ENCODE measurements at places on chromosomes 2 and 18. TPM values are rescaled to one million over a fixed set of nuclear protein-coding genes. Genes with fewer than 3 reads are reported as not detected.

The IL37 gene
- not detected for total RNA-seq

The SLC11A1 gene
- 53.5 TPM for total RNA-seq

The FAM124B gene
- total RNA-seq: 6.1 TPM

The ALPI gene
- not detected for total RNA-seq

The TMEM169 gene
- 0.68 TPM for total RNA-seq

The CD8A gene
- total RNA-seq: 208 TPM

The SOWAHC gene
- 0.23 TPM for total RNA-seq

The CCDC88A gene
- 39.0 TPM for total RNA-seq

The RNASEH1 gene
- 26.3 TPM for total RNA-seq

The CCDC68 gene
- not detected for total RNA-seq

The DTNB gene
- 33.7 TPM for total RNA-seq

The SMYD1 gene
- total RNA-seq: not detected

- no peak for DNase-seq
These were observed 8.0 kb upstream of the COX7A2L start for GRCh38 chr2:42368817-42369531.

DNA sequence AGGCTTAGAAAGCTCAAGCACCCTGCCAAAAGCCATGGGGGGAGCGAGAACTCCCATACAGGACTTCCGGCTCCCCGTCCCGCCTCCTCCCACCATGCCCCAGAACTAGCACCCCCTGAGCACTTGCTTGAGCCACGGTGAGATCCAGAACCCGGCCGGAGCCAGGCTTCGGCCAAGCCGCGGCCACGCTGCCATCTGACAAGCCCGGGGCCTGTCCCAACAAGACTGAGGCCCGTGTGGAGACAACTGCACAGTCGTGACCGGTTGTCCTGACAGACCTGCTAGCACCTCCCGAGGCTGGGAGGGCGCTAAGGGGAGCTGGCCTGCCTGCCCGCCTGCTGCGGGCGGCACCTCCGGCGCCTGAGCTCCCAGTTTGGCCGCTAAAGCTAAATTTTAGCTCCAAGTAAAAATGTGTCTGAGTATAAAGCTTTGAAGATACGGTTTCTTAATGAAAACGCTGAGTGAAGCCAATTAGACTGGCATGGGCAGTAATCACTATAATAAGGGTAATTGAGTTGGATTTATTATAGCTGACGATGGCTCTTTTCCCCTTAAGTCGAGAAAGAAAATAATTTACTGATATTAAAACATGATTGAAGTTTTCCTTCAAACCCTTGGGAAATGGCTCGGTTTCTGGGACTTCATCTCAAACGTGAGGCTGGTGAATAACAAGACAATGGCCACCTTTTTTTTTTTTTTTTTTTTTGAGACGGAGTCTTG, 78.3 kb upstream of the ODC1 start:
- no peak for DNase-seq

GRCh38 chr2:38128653-38129052, 52.7 kb upstream of the CYP1B1 start:
- DNase-seq: peak; percentile 7

- no peak for DNase-seq
These were observed 242.8 kb downstream of the GLI2 start for GRCh38 chr2:120978359-120979050.

DNA sequence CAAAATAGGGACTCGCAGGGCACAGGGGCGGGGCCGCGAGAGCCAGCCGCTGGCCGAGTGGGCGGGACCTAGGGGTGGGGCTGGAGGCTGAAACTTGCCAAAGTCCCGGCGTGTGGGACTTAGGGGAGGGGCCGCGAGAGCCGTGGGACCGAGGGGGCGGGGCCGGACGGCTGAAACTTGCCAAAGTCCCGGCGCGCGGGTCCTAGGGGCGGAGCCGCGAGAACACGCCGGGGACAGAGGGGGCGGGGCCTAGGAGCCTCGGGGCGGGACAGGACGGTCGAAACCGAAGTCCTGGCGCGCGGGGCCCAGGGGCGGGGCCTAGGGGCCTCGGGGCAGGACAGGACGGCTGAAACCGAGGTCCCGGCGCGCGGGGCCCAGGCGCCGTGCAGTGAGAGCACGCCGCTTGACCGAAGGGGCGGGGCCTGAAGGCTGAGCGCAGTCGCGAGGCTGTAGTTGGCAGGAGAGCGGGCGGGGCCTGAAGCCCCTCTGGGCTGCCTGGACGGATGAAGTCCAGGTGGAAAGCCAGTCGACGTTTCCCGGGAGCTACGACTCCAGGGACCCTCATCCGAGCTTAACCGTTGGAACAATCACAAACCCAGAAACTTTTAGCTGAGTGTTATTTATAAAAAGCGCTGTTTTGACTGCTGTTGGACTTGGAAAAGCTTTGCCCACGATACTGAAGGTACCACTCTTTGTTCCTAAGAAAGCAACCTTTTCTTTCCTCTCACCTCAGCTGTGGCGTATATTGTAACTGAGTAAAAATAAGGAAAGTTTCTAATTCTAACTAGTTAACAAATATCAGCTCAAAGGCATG, 475 bp upstream of the BARD1 start:
- peak; percentile 97 for DNase-seq

- DNase-seq: no peak
These were observed 1.9 kb upstream of the NT5DC4 start for GRCh38 chr2:112718863-112719370.

- no peak for DNase-seq
These were observed 35.1 kb downstream of the PMS1 start for GRCh38 chr2:189819297-189819704.

GRCh38 chr2:182587831-182588230, 128.2 kb upstream of the DNAJC10 start:
- DNase-seq: no peak

GRCh38 chr18:21897811-21898210, 157.2 kb downstream of the MIB1 start:
- no peak for DNase-seq

- DNase-seq: peak; percentile 12
These were observed 50.8 kb upstream of the PEX13 start for GRCh38 chr2:60966507-60967405.

DNA sequence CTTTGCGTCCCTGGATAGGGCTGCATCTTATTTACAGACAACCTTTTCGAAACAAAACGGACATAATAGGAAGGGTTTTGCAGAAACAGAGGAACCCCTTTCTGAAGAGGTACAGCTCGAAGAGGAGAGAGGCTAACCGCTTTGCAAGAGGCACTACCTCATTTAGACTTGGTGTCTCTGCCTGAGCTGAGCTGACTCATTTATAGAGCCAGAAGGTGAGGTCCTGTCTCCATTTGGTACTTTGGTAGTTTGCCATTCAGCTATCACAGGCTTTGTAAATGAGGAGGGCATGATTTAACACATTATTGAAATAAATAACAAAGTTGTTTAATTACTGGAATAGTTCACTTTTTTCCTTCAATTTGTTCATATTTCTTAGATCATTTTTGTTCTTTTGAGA, 2.2 kb upstream of the NXPH2 start:
- DNase-seq: no peak

DNA sequence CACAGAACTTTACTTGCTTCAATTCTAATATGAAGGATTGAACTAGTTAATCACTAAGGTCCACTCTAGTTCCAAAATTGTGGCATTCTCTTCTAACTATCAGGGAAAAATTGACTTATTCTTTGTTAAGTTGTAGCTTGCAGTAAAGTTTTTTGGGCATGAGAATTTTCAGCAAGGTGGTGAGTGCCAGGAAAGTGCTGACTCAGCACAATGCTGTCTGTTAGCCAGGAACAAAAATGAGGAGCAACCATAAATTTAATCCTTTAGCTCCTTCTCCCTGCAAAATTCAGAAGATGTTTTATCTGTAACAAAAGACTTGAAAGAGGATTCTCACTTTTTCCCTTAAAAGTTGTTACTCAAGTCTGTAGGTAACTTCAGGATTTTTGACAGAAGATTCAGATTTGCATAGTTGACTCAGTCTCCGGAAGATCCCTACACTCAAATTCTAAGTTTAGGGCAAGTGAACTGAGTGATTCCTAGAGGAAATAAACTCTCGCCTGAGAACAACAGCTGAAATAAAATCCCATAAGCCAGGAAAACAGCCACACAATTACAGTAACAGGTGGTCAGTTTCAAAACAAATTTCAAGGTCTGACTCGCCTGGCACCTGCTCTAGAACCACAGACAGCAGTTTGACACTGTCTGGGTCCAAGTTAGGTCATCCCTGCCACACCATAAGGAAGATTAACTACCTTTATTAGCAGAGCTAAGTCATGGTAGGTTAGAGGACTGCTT, 20.2 kb upstream of the DARS1 start:
- no peak for DNase-seq

DNA sequence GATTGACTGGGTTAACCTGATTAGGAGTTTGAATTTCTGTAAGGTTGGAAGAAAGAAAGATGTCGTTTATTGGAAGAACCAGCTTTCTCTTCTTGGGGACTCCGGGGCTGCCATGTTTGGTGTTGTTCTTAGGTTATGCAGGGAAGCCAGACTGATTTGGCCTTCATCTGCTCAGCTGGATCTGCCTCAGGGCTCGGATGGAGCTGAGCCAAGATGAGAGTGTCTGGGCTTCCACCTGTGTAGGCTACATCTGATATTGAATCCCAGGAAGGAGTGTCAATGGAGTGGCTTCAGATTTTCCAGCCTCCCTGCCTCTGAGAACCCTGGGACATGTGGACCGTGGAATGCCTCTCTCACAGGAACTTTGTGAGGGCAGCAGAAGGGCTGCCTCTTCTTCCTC, 126.1 kb downstream of the WDSUB1 start:
- no peak for DNase-seq

DNA sequence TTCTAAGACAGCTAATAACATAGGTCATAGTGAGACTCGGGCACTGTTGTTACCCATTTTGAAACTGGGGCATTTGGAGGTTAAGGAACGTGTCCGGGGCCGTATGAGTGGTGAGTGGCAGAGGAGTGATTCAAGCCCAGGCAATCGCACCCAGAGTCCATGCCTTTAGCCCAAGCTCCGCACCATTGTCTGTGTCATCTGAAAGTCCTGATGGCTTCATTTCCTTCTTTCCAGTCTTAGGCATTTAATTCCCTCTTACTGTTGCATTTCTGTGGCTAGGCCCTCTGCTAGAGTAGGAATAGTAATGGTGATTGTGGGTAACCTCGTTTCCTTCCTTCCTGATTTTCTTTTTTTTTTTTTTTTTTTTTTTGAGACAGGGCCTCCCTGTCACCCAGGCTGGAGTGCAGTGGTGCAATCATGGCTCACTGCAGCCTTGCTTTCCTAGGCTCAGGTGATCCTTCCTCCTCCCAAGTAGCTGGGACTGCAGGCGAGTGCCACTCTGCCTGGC, 49.8 kb upstream of the ASB1 start:
- peak; percentile 13 for DNase-seq

DNA sequence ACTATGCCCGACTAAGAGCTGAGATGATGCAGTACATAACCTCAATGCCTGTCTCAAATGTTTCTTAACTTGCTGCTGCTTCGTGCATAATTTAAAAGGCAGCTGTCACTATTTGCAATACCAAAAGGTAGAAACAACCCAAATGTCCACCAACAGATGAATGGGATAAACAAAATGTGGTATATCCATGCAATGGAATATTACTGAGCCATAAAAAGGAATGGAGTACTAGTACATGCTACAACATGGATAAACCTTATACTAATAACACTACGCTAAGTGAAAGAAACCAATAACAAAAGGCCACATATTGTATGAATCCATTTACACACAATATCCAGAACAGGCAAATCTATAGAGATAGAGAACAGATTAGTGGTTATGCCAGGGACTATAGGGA, 13.0 kb upstream of the DGKD start:
- DNase-seq: no peak

GRCh38 chr18:75160364-75160763, 48.6 kb downstream of the PTGR3 start:
- DNase-seq: no peak

DNA sequence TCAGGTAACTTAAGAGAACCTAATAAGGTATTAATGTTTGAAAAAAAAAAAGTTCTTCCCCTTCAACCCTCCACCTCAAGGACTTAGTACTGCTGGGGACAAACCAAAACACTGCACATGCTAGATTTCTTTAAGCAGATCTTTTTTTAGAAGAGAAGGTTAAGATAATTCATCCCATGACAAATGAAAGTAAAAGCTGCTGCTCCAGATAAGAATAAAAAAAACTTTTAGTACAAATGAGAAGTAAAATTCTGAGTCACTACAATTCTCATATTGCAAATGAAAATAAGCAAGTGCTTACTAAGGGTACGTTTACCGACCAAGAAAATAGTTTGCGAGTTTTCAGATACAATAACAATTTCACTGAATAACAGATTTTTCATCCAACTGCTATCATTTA, 8.9 kb downstream of the STAM2 start:
- DNase-seq: no peak

GRCh38 chr2:178677599-178677998, 129.6 kb downstream of the TTN start:
- DNase-seq: no peak

DNA sequence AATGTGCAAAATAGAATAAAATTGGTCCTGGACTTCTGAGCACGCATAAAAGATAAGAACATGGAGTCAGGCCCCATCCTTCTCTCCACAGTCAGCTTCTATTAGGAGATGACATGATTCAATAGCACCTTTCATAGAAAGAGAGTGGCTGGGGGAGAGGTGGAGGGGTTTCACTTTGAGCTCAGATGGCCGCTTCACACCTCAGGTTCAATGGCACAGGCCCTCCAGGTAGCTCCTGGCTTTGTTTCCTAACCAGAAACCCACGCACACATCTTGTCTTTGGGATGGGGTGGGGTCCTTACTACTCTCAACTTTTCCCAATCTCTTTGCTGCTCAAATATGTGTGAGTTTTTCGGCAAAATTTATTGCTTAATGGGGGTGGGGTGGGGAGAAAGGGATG, 332.3 kb downstream of the CLIP4 start:
- no peak for DNase-seq

GRCh38 chr2:215754546-215754945, 258.8 kb downstream of the MREG start:
- no peak for DNase-seq
